ENCODE measurements at places on chromosomes 4 and X.

GRCh38 chr4:98620087-98620784 is 38.2 kb downstream of the TSPAN5 start:
- no peak for DNase-seq

DNA sequence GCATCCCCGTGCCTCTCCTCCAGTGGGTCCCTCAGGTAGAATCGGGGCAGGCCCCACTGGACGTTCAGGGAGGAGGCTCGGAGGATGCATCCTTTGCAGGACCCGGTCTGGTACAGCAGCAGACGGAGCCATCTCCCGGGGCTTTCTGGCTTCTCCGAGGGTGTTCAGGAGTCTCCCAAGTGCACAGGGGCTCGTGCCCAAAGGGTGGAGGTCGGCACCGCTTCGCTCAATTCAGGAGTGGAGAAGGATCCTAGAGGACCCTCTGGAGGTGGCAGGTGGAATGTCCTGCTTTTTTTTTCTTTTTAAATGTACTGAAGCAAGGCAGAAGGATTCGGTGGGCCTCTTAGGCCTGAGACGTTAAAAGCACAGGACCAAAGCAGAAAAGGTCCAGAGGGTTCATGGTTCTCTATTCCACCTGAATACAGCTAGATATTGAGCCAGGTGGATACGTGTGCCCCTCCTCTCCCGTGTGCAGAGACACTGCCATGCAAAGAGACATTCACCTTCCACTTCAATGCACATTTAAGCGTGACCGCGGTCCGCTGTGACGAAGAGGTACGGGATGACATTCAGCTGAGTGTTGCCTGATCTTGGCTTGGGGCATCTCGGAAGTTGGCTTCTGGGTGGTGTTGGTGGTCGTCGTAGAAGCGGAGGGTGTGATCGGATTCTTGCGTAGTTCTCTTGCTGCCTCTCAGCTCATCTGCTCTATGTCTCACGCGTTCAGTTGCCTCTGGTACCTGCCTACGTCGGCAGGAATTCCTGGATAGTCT is 281.2 kb upstream of the AGTR2 start:
- no peak for DNase-seq

DNA sequence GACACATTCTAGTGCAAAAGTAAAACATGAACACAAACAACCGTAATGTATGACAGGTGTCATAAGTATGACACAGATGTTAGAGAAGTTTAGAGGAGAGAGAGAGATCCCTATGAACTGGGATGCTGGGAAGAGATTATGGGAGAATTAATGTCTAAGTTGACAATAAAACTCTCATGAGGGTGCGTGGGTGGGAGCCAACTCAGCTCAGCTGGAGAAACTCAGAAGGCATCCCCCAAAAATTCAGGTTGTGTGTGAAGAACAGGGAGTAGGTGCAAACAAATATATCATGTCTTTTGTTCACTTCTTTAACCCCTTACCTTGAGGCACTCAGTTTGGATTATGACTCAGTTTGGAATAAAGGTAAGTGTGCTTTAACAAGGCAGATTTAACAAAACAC is 484.1 kb downstream of the INPP4B start:
- no peak for DNase-seq

- peak; percentile 51 for DNase-seq
Measured at GRCh38 chr4:113468165-113469022, 293.1 kb downstream of the CAMK2D start.

DNA sequence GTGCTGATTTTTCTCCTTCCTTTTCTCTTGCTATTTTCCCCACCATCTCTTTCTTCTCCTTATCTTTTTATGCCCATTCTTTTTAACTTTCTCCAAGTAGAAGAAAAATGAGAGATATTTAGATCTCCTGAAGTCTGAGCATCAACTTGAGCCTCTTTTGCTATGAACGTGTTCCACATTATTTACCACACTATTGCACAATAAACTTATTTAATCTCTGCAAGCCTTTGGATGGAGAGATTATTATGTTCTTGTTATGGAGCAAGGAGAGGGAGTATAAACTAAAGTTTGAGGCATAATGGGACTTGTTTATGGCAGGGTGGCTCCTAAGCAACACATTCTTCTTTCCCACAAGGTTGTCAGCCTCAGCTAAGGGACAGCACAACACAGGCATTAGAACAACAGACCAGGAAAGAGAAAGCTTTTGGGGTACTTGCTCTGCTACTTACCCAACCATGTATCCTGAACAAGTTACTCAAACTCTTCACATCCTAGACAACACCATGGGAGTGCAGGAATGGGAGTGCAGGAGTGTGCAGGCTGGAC is 365.5 kb upstream of the BOD1L1 start:
- no peak for DNase-seq

DNA sequence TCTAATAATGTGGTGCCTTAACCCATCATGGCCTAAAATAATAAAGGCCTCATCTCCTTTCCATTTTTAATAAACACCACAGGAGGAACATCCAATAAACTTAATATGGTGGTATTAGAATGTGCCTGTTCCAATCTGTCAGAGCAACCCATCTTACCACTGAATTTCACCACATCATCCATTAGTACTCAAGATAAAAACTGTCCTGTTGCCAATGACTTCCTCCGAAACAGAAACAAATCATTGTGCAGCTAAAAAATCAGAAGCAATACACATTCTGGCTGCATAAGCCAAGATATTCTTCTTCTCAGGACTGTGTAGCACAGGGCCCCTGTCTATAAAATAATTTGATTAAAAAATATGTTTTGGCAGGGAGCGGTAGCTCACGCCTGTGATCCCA is 18.5 kb downstream of the TLR10 start:
- no peak for DNase-seq

GRCh38 chr4:8516061-8516573 is 64.1 kb upstream of the GPR78 start:
- no peak for DNase-seq

DNA sequence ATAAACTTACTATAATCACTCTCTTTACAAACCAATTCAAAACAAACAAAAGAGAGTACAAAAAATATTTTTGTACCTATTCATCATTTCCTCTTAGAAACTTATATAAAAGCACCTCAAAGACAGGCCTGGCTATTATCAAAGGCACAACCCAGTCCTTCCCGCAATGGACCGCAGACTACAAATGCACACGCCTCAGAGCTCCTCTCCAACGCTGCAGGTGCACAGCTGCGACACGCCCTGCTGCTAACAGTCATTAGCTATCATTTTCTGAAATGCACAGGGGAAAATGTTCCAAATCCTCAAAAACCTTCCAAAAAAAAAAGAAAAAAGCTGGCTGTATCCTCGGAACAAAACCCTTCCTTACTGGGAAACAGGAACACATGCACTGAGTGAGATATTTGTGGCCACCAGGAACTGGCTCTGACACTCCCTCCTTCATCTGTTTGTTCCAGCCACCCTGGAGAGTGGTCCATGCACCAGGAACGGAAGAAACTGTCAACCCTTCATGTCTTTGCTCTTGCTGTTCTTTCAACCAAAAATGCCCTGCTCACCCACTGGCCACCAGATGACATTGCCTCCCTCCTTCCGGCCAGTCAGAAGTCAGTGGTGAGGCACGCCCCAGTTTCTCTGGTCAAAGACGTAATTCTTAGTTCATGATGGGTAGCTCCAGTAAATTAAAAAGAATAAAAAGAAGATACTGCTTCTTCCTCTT is 16.7 kb downstream of the IRF2 start:
- no peak for DNase-seq

- no peak for DNase-seq
Measured at GRCh38 chrX:103831342-103831802, 685 bp downstream of the RAB9B start.

GRCh38 chrX:71195964-71196649 is 26.9 kb upstream of the GJB1 start:
- DNase-seq: peak; percentile 34

- no peak for DNase-seq
Measured at GRCh38 chr4:2142630-2143427, 83.7 kb downstream of the NAT8L start.

DNA sequence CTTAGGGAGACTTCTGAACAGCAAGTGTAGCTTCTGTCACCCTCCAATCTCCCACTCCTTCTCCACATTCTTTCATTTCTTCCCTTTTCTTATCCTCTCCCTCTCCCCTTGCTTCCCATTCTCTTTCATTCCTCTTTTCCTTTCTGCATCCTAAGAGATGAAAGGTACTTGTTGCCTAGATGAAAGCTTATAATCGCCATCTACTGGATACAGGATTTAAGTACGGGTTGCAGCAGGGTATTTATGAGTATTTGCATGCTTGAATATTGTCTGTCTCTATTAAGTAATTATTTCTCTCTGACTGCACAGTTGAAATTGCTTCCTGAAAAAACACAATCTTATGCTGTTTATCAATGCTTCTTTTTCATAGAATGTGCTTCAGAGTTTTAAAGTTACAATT is 174.0 kb upstream of the TENT5D start:
- no peak for DNase-seq

- peak; percentile 47 for DNase-seq
Measured at GRCh38 chr4:26073886-26074560, 160.0 kb downstream of the SMIM20 start.

- DNase-seq: no peak
Measured at GRCh38 chr4:168131196-168131595, 38.9 kb downstream of the ANXA10 start.

DNA sequence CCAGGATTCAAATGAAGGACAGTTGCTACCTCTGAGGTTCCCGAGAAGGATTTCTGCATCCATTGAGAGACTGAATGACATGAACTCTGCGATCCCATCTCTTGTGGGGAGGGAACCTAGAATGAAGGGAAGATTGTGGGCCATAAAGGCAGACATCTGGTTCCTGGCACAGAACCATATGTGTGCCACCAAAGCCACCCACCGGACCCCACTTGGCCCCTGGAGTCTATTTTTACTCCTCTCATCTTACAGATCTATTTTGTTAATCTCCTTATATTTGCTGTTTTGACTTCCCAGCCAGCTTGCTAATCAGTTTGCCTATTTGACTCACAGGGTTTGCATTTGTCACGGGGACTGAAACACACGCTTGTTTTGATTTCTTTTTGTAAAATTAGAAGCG is 7.3 kb downstream of the SOD3 start:
- DNase-seq: no peak

GRCh38 chr4:66688674-66689073 is 856.6 kb downstream of the CENPC start:
- DNase-seq: no peak

DNA sequence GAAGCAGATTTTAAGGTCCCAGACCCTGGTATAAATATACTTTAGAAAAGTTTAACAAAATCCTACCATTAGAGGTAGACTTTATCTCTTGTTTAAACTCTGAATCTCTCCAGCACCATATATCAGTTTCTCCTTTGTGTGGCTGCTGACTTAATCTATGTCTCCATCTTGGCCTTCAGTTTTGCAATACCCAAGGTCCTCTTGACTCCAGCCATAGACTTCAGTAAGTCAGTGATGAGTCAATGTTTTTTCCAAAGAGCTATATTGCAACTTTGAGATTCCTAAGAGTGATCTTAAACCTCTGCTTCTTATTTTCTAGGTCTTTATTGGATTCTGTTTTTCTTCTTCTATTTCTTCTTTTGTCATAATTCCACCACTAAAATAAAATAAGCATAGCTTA is 50.8 kb upstream of the ADGRL3 start:
- no peak for DNase-seq

DNA sequence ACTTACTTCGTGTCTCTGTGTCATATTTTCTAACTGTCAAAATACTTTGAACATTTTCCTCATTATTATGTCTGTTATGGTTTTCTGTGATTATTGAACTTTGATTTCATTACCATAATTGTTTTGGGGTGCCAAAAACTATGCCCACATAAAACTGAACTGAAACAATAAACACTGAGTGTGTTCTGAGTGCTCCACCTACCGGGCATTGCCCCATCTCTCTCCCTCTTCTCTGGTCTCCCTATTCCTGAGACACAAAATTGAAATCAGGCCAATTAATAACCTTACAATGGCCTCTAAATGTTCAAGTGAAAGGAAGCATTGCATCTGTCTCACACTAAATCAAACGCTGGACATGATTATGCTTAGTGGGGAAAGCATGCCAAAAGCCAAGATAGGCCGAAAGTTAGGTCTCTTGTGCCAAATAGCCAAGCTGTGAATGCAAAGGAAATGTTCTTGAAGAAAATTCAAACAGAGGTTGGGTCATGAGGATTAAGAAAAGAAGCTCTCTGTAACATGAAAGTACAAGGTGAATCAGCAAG is 972.3 kb downstream of the PCDH7 start:
- no peak for DNase-seq

GRCh38 chr4:156018383-156018782 is 64.7 kb upstream of the CTSO start:
- DNase-seq: no peak

GRCh38 chrX:49878128-49878833 is 1.0 kb upstream of the USP27X start:
- DNase-seq: no peak

DNA sequence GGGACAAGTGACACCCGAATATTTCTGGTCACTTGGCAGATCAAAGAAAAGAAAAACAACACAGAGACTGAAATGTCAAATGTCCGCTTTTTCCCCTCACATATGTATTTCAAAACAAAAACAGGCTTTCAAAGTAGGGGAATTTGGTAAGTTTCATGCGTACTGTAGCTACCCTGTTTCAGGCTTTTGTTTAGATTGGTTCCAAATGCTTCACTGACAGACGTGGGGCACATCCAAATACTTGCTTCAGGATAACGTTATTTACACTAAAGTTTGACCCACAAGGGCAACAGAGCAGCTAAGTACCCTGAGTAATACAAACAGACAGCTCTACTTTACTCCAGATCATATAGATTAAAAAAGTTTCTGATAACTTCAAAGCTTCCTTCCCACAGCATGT is 804.5 kb upstream of the POU3F4 start:
- DNase-seq: no peak

- no peak for DNase-seq
Measured at GRCh38 chr4:7147661-7148310, 44.6 kb upstream of the SORCS2 start.

DNA sequence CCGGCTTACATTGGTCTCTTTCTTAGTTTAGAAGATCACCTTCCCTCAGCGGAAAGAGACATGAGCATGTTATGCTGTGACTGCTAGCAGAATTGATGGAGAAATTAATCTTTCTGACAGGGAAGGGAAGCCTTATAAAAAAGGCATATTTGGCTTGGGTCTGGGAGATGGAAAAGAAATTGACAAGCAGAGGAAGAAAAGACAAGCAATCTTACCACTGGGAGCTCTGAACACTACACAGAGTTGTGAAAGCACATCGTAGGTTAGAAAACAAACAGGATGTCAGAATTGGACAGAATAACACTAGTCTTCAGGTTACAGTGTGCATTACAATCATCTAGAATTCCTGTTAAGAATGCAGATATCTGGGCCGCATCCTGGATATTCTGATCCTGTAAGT is 1493.8 kb upstream of the IGFBP7 start:
- DNase-seq: no peak

DNA sequence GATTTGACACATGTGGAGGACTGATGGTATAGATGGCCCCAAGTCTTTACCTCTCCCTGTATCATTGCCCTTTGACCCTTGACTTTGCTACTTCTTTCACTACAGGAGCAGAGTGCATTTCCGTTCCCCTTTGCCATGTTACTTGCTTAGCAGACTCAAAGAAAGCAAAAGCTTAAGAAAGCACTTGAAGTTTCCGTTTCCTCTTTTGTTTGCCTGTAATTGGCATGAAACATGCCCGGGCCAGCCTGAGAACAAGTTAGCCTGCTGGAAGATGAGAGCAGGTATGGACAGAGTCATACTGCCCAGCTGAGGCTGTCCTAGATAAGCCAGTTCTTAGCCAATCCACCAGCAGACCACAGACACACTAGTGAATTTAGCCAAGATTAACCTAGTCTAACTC is 206.0 kb downstream of the BCOR start:
- DNase-seq: no peak

Measured in activated T-cell treated with anti-CD3 and anti-CD28 coated beads, Interleukin-2, amount 50 U/mL, for 48 hours (primary cell).